Upper lobe of right lung (tissue), 1 donor: ENCODE measurements at places on chromosomes 2 and 18.

DNA sequence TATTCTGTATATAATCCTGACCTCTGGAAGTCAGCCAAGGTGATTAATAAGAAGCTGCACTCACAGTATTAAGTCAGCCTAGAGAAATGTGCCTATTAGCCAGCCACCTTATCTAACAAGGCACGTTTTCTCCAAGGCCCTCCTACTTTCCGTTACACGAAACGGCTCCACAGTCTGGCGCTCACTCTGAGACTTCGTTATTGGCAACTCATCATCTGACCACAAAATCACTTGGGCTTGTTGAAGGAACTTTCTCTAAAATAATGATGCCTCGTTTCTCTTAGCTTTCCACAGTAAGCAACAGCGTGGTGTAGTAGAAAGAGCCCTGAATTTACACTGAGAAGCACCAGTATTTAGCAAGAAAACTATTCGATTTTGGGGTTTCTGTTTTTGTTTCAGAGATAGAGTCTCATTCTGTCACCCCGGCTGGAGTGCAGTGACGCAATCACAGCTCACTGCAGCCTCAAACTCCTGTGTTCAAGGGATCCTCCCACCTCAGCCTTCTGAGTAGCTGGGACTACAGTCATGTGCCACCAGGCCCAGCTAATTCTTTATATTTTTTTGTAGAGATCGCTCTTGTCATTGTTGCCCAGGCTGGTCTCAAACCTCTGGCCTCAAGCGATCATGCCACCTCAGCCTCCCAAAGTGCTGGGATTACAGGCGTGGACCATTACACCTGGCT, 53.6 kb upstream of the SLC14A1 start:
- DNase-seq, result no peak

DNA sequence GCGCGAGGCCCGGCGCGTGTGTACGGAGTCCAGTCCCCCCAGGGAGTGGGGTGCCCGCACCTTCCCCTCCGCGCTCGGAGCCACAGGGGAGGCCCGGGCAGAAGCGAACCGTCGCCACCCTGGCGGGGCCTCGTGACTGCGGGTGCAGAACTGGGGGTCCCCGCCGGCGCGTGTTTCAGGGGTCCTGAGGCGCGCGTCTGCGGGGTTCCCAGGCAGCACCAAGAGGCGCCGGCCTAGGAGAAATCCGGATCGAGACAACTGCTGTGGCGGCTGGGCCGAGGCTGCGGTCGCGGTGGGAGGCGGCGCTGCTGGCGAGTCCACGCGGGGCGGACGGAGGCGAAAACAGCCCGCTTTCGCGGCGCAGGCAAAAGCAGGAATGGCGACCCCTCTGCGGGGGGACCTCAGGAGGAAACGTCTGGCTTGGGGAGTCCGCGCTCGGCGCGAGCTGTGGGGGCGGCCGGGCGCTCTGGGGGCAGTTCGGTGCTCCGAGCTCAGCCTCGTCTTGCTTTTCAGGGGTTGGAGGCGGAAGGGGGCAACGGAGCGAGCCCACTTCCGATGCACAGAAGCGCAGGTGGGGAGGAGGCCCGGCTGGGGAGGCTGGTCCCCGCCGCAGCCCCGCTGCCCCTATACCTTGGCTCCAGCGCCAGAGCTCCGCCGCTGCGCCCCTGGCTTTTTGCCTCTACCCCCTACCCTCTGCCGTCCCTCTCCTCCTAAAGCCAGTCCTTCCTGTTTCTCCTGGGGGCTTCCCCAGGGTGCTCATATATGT, 81.5 kb upstream of the LDLRAD4 start:
- DNase-seq, result peak; percentile 79

DNA sequence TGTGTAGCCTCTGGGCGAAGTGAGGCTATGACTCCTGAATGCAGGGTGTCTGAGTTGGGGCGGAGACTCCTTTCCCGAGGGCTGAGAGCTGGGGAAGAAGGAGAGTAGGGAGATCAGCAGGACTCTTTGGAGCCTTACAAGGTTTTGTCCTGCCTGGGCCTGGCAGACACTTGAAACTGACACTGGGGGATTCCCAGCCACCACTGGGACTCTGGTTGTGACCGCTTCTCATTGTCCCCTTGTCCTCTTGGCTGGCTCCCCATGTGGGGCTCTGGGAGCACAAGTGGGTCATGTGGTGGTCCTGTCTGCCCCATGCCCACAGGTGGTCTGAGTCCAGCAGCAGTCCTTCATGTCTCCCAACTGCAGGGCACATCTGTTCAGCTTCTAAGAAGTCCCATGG, 78.2 kb upstream of the MGAT4A start:
- DNase-seq, result no peak

DNA sequence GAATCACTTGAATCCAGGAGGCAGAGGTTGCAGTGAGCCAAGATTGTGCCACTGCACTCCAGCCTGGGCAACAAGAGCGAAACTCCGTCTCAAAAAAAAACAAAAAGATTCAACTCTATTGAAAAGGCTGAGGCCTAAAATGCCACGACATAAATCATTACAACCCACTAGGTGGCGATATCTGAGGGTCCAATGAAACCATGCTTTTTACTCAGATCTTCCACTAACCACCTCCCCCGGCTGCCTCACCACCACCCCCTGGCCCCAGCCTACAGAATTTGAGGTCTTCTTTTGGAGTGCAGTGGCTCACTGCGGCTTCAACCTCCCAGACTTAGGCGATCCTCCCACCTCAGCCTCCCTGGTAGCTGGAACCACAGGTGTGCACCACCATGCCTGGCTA, 57.5 kb downstream of the AP1S3 start:
- no peak for DNase-seq

- no peak for DNase-seq
Measured at GRCh38 chr2:50086450-50086849, 932.1 kb upstream of the FSHR start.

DNA sequence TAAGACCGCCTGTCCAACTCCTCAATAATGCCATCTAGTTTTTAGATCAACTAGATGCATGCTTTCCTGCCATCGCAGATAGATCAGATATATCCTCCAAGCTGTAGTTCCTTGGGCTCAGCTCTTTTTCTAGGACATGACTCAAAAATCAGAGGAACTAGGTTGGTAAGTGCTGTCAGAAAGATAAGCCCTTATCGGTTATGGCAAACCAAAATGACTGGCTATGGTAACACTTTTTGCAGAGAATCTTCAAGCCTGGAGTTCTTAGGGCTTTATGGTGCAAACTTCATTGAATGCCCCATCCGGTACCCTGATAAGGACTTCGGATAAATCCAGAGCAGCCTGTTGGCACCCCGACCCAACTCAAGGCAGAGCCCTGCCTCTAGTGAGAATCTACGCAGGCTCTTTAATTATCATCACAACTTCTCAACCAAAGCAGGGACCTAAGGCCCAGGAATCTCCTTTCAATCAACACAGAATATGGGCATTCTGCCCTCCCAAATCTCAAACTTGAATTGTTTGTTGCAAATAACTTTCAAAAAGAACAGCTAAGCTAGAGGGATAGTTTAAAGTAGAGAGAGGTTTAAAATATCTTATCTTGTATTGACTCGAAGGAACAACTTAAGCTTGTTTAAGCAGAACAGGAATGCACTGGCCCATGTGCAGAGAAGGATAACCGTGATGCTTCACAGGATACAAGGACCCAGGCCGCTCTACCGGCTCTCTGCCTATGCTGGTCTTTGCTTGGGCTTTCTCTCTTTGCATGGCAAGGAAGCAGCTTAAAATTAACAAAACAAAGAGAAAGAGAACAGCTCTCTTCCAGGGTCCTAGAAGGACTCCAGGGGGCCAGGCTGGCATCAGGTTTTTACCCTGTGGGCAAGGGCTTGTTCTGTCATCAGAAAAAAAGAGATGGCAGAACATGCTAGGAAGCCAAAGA, 3.4 kb upstream of the CYP1B1 start:
- DNase-seq, result no peak

DNA sequence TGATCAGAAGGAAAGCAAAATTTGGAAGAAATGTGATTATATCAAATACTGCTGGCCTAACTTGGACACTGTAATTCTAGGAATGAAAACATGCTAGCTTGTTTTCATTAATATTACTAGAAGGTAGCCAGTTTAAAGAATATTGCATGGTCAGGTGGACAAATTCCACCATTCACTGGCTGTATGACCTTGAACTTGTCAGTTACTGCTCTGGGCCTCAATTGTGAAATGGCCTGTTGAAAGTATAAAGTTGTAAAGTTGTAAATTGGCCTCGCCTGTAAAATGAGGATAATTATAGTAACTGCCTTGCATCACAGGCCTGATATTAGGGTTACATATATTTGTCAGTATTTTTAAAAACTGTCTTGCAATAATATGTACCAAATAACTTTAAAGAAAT, 398.4 kb upstream of the CHST9 start:
- no peak for DNase-seq

GRCh38 chr18:35110059-35110458, 68.8 kb downstream of the MAPRE2 start:
- no peak for DNase-seq

DNA sequence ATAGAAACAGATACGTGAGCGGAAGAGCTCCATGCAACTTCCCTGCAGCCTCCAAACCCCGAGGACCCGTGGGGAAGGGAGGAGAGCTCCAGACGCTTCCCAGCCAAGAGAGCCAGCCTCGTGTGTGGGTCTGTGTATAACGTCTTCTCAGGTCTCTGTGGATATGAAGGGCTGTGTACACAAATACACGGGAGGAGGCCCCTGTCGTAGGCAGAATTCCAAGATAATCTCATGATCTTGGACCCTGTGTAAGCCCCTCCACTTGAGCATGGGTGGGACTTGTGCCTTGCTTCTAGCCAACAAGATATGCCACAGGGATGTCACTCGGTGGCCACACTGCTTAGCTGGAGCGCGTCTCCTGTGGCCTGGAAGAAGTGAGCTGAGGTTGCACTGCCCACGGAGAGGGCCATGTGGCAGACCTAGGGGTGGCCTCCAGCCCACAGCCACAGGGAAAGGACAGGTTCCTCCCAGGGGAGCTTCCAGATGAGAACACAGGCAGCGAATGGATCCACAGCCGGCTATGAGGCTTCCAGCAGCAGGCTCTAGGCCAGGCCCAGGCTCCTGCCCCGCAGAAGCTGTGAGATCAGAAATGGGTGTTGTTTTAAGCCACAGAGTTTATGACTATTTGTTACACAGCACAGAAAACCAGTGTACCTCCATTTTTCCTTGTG, 15.6 kb upstream of the KLF11 start:
- no peak for DNase-seq

- DNase-seq, result no peak
Measured at GRCh38 chr2:218079943-218080913, 11.2 kb downstream of the RUFY4 start.

- DNase-seq, result no peak
Measured at GRCh38 chr18:37659906-37660305, 94.3 kb upstream of the CELF4 start.
